Suprapubic skin (tissue), 4 donors: ENCODE measurements at places on chromosomes 4 and X.

GRCh38 chrX:107686792-107687191 is 58.5 kb downstream of the PRPS1 start:
- no peak for DNase-seq

DNA sequence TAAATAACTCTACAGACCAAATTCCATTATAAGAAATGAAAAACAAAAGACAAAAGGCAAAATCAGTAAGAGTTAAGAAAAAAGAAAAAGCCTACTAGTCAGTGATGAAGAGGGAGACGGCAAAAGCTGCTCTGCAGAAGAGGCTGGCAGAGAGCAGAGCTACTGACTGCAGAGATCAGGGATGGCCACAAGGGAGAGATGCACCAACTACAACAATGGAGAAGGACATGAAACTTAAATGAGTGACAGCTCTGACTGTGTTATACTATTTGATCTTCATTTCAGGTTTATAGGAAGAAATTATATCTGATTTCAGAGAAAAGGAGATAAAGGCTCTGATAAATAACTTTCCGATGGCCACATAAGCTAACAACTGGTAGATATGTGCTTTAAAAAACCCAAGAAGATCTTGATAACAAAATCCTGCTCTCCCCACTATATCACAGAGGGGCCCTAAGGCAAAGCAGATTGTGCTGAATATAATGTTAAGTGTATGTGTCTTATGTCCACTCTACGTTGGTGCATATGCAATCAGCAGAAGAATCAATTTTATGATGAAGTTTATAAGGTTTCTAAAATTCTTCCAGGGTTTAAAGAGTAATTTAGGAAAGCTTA is 58.4 kb upstream of the COX18 start:
- no peak for DNase-seq

- no peak for DNase-seq
These were observed 2.7 kb downstream of the GASK1B start for GRCh38 chr4:158169931-158170690.

- no peak for DNase-seq
These were observed 192.8 kb downstream of the DCTD start for GRCh38 chr4:182724414-182724813.

DNA sequence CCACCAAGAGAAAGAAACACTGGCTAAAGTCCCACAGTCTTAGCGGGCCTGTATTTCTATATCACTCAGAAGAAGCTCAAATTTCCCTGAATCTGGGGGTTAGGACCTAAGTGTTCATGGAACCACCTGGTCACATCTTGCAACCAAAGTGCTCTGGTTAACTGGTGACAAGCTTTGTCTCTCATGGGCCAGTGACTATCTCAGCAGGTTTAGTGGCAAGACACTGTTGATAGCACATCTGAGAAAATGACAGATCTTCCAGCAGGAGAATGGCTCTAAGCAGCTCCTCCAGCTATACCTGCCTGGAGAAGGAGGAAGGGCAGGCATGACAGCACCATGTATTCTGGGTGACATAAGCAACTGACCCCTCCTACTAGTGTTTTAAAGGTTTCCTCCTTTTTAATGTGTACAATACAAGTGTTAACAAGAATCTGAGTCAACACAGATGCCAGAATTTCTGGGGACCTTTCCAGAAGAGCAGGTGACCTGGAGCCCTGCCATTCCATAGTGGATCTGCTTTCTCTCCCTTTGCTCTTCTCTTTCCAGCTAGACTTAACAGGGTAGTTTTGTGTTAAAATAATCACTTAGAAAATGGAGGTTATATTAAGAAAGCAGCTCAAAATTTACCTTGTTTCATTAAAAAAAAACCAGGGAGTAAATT is 17.3 kb upstream of the QRFPR start:
- no peak for DNase-seq

DNA sequence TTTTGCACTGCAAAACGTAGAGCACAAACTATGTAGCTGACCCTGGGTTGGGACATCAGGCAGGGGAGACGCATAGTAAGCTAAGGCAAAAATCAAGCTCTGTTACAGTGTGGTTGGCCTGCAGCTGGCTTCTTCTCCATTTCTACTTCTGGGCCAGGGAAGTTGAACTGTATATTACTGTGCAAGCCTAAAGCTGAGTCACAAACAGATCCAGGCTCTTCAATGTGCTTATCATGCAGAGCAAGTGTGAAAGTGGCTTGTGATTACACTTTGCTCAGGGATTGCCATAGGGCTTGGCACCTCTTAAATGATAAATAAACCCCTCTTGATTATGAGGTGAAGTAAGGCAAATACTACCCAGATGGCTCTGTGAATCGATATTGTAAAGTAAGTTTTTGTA is 40.5 kb downstream of the CLDN34 start:
- no peak for DNase-seq

DNA sequence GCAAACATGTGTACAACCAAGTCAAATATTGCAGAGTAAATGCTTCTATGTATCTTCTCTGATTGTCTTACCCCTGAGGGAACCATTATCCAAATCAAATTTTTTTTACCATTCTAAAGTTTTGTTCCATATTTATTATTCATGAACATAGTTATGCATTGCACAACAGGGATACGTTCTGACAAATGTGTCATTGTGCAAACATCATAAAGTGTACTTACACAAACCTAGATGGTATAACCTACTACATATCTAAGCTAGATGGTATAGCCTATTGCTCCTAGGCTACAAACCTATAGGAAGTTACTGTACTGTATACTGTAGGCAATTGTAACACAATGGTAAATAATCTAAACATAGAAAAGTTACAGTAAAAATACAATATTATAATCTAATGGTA is 23.4 kb downstream of the BEX3 start:
- no peak for DNase-seq

DNA sequence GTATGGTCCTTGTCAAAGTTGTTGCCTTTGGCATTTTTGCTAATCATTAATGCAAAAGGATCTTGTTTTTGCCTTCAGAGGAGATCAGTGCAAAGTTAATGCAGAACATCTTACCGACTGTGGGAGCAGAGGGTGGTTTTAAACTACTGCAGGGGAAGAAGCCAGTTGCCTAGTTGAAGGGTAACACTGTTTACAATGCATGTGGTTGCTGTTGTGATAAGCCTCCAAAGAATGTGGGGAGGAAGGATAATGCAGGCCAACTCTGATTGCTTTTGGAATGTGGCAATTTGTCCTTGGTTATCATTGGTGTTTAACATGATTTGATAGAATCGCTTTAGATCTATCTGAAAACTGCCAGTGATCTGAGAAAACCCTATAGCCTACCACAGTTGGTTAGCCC is 204.3 kb upstream of the TLL1 start:
- DNase-seq = no peak

DNA sequence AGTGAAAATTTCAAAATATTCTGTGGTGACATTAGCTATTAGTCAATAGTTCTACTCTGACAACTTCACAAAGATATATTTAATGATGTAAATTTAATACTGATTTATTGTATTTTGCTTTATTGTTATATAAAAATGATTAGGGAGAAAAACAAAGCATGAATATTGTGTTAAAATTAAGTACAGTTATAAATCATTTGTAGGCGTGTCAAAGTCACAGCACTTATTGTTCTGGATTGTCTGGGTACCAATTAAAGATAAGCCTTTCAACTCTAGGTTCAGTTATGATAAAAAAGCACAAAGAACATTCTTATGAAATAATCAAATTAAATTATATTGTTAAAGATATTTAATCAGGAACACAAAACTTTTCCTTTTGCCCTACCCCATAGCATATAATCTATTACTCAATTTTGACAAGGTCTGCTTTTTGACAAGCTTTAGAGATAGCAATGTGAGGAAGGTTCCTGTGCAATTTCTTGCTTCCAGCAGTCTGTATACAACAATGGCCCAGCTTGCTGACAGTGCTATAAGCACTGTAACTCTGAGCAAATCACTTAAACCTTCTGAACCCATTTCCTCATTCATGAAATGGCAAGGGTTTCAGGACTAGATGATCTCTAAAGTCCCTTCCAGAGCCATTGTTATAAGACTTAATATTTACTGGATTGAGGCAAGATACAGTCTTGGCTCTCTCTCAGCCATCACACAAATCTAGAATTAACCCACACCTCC is 910.3 kb upstream of the LCORL start:
- no peak for DNase-seq

DNA sequence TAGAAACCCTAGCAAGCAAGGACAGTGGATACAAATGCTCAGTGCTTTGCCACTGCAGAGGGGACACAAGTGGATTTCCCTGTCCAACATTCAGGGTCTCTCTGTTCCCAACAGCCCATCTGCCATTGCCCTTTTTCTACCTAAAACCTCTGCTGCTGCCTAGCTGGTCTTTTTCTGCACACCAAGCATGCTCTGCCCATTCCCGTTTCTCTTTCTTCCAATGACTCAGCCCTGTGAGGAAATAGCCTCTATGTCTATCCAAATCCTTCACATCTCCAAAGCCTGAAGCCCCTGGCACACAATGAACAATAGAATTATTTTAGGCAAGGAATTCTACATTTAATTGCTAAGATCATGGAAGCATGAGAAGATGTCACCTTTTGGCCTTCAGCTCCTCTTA is 5.7 kb upstream of the AMELX start:
- DNase-seq = no peak

- no peak for DNase-seq
These were observed 166.8 kb downstream of the UNC5C start for GRCh38 chr4:95381843-95382580.

GRCh38 chr4:184270808-184271413 is 53.2 kb upstream of the ENPP6 start:
- DNase-seq = no peak

- DNase-seq = no peak
These were observed 54.5 kb upstream of the MAMLD1 start for GRCh38 chrX:150308532-150309157.

DNA sequence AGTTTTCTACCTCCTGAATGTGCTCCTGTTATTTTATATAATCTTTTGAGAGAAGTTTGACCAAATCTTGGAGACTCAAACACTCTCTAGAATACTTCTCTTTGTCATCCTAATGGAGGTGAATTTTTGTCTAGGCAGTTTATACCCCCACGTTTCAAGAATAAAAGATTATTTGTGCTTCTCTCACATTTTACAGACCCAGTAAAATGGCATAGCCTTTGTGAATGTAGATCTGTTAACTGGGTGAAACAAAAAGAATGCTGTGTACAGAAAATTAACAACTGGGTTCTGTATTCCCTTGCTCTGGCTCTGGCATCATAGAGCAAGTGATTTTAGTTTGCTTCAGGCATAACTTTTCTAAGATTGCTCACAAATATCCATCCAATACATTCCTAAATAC is 26.1 kb downstream of the GASK1B start:
- DNase-seq = no peak

DNA sequence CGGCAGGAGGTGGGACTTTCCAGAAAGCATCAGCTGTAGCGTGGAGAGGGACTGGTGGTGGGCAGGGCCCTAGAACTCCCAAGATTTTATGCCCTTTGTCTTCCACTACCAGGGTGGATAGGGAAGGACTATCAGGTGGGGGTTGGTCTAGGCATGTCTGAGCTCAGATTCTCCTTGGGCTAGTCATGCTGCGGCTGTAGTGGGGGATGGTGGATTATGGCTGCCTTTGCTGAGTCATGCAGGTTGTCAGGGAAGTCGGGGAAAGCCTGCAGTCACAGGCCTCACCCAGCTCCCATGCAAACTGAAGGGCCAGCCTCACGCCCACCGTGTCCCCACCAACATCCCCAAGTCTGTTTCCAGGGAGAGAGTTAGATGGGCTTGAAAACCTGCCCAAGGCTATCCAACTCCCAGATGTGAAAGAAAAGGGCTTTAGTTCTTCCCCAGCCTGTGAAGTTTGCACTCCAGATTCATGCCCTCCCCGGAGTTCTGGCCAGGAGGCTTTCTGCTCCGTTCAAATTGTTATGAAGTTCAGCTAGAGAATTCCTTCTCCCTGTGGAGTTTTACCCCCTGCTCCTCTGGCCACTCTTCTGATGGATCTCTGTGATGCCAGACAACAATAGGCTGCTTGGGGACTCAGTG is 13.4 kb upstream of the MEPE start:
- no peak for DNase-seq

DNA sequence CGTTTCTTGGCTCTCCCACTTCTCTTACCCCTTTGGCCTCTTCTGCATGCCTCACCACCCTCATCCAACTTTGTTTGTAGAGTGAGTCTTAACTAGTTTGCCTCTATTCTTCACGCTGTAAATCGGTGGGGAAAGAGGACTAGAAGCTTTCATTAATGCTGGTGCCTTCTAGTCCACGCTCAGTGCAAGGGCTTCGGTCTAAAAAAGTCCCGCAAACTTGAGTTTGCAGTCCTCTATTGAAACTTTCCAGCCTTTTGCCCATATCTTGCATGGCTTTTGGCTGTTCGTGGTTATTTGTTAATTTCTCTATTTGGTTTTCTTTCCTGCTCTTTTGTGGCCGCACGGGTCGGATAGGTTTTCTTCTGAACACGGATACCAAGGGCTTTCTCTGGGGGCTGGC is 868 bp downstream of the DACH2 start:
- no peak for DNase-seq

GRCh38 chr4:94455081-94455480 is 3.3 kb downstream of the PDLIM5 start:
- peak; percentile 85 for DNase-seq

- no peak for DNase-seq
These were observed 156.6 kb downstream of the GATB start for GRCh38 chr4:151604238-151604637.

DNA sequence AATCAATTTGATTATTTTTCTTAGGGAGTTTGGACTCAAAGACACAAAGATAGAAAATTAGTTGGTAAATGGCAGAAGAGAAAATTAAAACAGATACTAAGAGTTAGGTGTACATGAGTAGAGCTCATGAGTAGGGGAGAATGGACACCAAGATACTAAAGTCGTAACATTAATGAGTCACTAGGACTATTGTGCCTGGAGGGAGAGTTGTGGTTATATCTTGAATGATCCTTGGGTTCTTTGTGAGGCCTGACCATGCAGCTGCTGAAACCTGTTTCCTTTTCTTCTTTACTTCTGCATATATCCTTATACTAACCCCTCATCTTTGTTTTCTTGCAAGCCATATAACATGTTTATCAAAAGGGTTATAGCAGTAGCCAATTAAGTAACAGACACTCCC is 532.8 kb downstream of the RPA4 start:
- DNase-seq = no peak

GRCh38 chrX:20693078-20693477 is 426.4 kb upstream of the RPS6KA3 start:
- DNase-seq = no peak

- DNase-seq = no peak
These were observed 11.6 kb downstream of the PAGE4 start for GRCh38 chrX:49840679-49841078.

DNA sequence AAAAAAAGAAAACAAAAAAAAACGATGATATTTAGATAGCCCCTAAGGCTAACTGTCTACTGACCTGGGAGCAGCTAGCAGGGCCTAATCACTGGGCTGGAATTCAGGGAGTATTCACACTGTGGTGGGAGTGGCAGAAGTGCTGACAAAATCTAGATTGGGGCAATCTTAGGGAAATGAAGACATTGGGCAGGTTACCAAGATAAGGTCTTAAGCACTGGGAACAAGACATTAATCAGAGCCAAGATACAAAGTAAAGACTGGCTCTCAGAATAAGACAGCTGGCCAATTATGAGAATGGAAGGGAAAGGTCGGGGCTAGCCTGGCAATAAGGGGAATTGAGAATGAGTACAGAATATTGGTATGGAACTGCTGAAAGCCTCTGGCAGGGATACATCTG is 100.2 kb upstream of the GRIA3 start:
- no peak for DNase-seq

GRCh38 chr4:108174856-108175255 is 6.1 kb upstream of the LEF1 start:
- DNase-seq = no peak
